ENCODE measurements at places on chromosomes 4 and X. TPM values are rescaled to one million over a fixed set of nuclear protein-coding genes. Genes with fewer than 3 reads are reported as not detected.

The GPM6B gene
- total RNA-seq: 1.3 TPM

The RASSF6 gene
- total RNA-seq: not detected

The ABLIM2 gene
- total RNA-seq: under 0.01 TPM

The CRMP1 gene
- under 0.01 TPM for total RNA-seq

The SPANXN2 gene
- not detected for total RNA-seq

The LDOC1 gene
- 5.2 TPM for total RNA-seq

The NDST4 gene
- not detected for total RNA-seq

The DUSP21 gene
- not detected for total RNA-seq

The ZDHHC15 gene
- total RNA-seq: under 0.01 TPM

The STK32B gene
- total RNA-seq: 1.3 TPM

The VGLL1 gene
- total RNA-seq: not detected

The DIPK2B gene
- not detected for total RNA-seq

The IRF2 gene
- 17.4 TPM for total RNA-seq

The SRPK3 gene
- total RNA-seq: 0.86 TPM

The SULT1B1 gene
- under 0.01 TPM for total RNA-seq

The HPRT1 gene
- 17.3 TPM for total RNA-seq

The SH3D19 gene
- total RNA-seq: 46.6 TPM

The SNX12 gene
- 61.5 TPM for total RNA-seq

The AFF2 gene
- total RNA-seq: not detected

The CSAG2 gene
- not detected for total RNA-seq

The GPC3 gene
- 0.32 TPM for total RNA-seq

The APEX2 gene
- 7.8 TPM for total RNA-seq

The PNCK gene
- total RNA-seq: 0.32 TPM

The CORIN gene
- 3.2 TPM for total RNA-seq

The RAB39B gene
- 0.43 TPM for total RNA-seq

The CT45A5 gene
- total RNA-seq: not detected

The SPATA18 gene
- 18.1 TPM for total RNA-seq

The RXFP1 gene
- 1.7 TPM for total RNA-seq

The GUCY1A1 gene
- total RNA-seq: 0.43 TPM

The WDR17 gene
- total RNA-seq: 0.64 TPM

The SSX2B gene
- total RNA-seq: 0.32 TPM

The SETD7 gene
- 107 TPM for total RNA-seq

The MAML3 gene
- 4.2 TPM for total RNA-seq

The SORCS2 gene
- under 0.01 TPM for total RNA-seq

The CFI gene
- 18.4 TPM for total RNA-seq

The FSTL5 gene
- 0.32 TPM for total RNA-seq

The HSFX4 gene
- not detected for total RNA-seq

The PDGFC gene
- 145 TPM for total RNA-seq

The S100G gene
- total RNA-seq: not detected

The CDS1 gene
- total RNA-seq: under 0.01 TPM

The MAGED4B gene
- 18.6 TPM for total RNA-seq

The APLN gene
- total RNA-seq: under 0.01 TPM

The SOWAHB gene
- total RNA-seq: under 0.01 TPM

The ARHGAP4 gene
- total RNA-seq: 5.2 TPM

The KLHL4 gene
- 0.97 TPM for total RNA-seq

The MAGIX gene
- total RNA-seq: 1.9 TPM
